IPS-NIHi11 (cell line): ENCODE measurements at places on chromosomes 4 and X.

GRCh38 chrX:128582036-128582435, 529.8 kb upstream of the ACTRT1 start:
- no peak for DNase-seq

DNA sequence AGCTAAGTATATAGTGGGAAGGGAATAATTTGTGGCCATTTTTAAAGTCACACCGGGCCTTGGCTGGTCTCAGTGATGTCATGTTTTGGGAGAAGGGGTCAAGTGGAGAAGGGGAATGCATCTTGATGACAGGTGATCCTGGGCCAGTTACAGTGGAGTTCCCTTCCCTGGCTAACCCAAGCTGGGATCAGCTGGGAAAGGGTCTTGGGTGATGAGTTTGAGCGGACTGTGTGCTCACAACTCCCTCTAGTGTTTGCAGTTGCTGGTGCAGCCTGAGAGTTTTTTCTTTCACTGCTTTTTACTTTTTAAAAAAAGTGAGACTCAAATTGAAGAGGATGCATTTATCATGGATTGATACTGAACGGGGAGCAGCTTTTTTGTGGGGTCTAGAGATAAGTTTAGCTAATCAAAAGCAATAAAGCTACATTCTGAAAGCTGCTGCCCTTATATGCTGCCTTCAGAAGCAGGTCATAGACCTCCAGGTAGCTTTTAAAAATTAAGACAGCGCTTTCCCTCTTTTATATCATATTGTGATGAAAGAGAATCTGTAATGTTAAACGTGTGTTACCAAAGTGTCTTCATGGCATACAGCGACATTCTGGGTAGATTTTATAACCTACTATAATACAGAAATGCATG, 164.7 kb downstream of the DCLK2 start:
- peak; percentile 70 for DNase-seq

DNA sequence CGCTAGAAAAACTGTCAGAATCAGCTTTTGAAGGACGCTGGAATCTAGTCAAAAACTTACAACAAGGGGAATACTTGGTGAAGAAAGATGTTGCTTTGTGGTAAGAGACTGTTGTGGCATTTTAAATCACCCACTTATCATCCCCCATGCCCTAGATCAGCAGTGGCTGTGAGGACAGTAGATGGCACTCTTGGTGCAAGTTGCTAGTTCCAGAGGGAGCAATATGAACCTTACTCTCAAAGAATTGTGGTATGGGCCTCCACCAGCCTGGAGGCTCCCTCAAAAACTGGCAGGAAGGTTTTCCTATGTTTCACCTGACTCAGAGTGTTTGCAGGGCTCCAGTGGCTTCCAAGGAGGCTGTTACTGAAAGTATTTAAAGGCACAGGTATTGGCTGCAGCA, 37.7 kb upstream of the SLC16A2 start:
- DNase-seq: peak; percentile 51

GRCh38 chr4:183823434-183823833, 81.7 kb upstream of the STOX2 start:
- DNase-seq: peak; percentile 36

GRCh38 chr4:119679251-119679650, 50.6 kb upstream of the PDE5A start:
- DNase-seq: no peak

GRCh38 chr4:89172865-89173264, 61.5 kb downstream of the TIGD2 start:
- no peak for DNase-seq

GRCh38 chr4:118012142-118012541, 22.1 kb upstream of the NDST3 start:
- DNase-seq: no peak

DNA sequence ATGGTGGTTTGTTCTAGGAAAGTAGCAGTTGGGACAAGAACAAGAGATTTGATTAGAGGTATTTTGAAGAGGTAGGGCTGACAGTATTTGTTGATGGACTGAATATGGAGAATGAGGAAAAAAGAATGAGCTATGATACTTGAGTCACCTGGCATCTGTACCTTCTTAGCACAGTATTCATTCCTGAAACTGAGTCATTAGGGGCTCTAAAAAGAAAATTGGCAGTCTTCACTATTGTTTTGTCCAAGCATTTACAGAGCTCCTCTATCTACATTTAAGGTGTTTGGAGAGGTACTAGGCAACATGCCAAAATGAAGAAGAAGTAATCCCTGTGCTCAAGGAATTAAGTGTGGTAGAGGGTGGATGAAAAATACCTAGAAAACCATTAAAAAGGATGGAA, 165.8 kb downstream of the SHROOM4 start:
- no peak for DNase-seq

- no peak for DNase-seq
These were observed 61.7 kb downstream of the TMA16 start for GRCh38 chr4:163556177-163556576.

DNA sequence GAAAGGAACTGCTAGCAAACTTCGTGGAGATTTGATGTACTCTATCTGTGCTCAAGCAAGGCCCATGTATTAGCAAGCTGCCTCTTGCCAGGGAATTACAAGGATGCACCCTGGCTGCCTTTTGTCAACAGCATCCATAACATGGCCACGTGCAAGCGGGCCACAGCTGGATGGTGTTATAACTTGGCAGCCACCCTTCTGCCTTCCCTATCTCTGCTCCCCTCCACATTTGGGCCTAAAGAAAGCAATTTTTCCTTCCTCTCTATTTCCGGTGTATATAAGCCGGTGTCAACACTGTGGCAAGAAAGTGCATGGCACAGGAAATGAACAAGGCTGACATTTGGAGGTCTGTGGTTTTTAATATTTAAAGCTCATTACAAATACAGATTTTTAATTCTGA, 94.8 kb downstream of the CLNK start:
- DNase-seq: no peak

DNA sequence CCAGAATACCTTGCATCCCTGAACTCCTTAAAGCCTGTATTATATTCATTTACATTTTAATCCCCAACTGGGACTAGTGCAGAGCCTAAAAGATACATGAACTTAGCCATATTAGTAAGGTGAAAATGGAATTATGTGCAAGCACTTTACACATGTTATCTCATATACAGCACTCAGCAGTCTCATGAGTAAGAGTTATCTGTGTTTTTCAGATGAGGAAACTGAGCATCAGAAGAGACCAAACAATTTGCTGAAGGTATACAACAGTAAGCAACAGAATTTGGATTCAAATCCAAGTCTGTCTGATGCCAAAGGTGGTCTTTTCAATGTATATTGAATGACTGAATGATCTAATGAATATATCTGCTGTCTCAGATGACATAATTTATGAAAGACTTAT, 12.3 kb downstream of the ATP7A start:
- DNase-seq: no peak

DNA sequence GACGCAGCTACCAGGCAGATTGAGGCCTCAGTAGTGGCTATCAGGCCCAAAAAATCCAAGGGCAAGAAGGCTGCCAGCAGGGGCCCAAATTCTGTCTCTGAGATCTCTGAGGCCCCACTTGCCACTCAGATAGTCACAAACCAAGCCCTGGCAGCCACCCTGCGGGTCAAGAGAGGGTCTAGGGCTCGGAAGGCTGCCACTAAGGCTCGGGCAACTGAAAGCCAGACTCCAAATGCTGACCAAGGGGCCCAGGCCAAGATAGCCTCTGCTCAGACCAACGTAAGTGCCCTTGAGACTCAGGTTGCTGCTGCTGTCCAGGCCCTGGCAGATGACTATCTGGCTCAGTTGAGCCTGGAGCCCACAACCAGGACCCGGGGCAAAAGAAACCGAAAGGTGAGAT, 2.8 kb downstream of the TRO start:
- no peak for DNase-seq

- peak; percentile 55 for DNase-seq
These were observed 5.9 kb upstream of the SEPTIN6 start for GRCh38 chrX:119698845-119699244.

DNA sequence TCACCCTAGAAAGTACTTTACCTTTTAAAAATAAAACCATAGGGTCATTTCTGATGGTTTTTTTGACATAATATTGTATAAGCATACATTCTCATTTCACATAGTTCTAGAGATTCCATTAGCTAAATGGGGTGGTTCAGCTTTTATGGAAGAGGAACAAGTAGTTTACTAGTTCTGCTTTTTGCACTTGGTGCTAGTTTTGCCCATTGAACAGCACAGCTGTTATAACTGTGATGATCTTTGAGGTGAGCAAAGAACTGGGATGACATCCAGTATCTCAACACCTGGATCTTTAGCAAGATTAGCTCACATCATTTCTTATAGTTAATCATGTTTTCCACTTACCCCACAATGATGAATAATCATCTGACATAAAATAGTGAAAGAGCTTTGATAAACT, 40.9 kb downstream of the MOB1B start:
- DNase-seq: no peak

- DNase-seq: no peak
These were observed 456.4 kb downstream of the DACH2 start for GRCh38 chrX:86604607-86605006.

- no peak for DNase-seq
These were observed 33.5 kb upstream of the CD99 start for GRCh38 chrX:2657532-2658113.

DNA sequence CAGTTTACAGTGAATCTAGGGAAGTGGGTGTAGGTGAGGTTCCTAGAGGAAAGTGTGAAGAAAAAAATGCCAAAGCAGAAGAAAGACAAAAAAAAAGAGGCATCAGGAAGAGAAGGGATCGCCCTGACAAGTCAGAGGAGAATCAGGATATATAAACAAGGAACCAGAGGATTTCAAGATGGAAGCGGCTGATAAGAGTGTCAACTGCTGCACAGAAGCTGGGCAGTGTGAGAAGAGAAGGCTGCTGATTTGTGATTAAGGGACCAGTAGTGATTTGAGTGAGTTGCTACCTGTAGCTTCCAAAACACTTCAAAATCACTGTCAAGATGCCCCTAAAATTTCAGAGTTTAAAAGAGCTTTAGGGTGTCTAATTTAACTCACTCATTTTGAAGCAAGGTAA, 258.2 kb downstream of the PPP3CA start:
- no peak for DNase-seq

GRCh38 chr4:7861440-7861881, 78.2 kb downstream of the AFAP1 start:
- peak; percentile 35 for DNase-seq

DNA sequence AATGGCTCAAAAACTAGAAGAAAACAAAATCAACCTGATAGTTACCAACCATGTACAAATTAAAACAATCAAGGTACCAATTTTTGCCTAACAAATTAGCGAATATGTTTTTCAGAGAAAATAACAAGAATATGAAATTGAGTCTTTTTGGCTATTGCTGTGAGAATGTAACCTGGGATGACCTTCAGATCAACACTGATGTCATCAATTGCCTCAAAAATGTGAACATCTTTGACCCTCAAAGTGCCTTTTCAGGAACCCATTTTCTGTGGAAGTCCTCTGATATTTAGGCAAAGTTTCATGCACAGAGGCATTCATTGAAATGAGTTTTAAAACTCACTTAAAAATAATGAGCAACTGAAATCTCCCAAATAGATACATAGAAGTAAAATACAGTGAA, 6.1 kb downstream of the RELL1 start:
- no peak for DNase-seq

- no peak for DNase-seq
These were observed 232.4 kb downstream of the LDB2 start for GRCh38 chr4:16665942-16666551.

DNA sequence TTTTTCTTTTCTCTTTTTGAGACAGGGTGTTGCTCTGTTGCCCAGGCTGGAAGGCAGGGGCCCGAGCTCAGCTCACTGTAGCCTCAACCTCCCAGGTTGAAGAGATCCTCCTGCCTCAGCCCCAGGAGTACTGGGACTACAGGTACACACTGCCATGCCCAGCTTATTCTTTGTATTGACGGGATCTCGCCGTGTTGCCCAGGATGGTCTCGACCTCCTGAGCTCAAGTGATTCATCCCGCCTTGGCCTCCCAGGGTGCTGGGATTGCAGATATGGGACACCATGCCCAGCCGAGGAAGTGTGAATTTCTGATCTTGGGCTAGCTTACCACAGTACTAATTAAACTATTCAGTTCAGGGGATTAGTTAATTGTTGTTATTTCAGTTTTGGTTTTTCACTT, 28.6 kb upstream of the FAM193A start:
- DNase-seq: no peak

DNA sequence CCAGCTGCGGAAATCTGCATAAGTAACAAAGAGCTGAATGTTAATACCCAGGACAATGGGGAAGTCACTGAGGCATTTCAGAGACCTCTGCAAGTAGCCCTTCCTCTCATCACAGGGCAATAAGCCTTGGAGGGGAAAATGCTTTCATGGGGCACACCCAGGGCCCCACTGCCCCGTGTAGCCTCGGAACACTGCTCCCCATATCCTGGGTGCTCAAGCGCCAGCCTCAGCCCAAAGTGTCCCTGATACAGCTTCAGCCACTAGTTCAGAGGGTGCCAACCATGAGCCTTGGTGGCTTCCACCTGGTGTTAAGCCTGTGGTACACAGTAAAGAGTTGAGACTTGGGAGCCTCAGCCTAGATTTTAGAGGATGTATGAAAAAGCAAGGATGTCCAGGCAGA, 402.8 kb upstream of the CXorf51A start:
- DNase-seq: peak; percentile 4

GRCh38 chr4:7030856-7031255, 12.3 kb upstream of the TADA2B start:
- no peak for DNase-seq

GRCh38 chrX:8730812-8731558, 952 bp downstream of the ANOS1 start:
- no peak for DNase-seq

DNA sequence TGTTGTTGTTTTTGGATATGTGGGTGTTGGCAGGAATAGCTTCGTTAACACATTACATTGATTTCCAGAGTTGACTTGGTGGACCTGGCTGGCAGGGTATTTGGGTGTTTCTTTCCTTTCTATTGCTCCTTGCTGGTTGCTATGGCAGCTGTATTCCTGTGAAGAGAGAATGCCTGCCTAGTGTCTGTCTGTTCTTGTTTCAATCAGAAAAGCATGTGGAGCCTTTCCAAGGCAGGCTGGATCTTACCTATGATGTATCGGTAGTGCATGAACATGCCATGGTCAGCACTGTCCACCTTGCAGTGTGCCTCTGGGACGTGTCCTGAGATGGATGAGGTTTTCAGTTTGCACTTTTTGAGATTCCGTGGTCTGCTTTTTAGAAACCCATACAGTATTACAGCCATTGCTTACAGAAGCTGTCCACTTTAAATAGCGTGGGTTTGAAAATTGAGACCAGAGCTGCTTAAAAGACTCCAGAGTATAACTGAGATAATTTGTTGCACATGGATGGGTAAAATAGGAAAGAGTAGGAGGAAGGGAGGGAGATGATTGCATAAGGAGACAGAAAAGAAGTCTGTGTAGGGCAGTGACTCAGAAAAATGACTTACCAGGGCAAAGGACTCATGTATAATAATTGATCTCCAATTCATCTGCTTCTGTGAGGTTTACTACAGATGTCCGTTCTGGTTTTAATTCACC, 20.0 kb upstream of the AADAT start:
- peak; percentile 7 for DNase-seq

GRCh38 chr4:143699331-143700045, 987 bp downstream of the FREM3 start:
- DNase-seq: peak; percentile 14

GRCh38 chrX:141320801-141321200, 78.5 kb upstream of the SPANXC start:
- DNase-seq: no peak

GRCh38 chrX:29880977-29881376, 334.4 kb upstream of the MAGEB2 start:
- no peak for DNase-seq
